WTC11 (cell line): ENCODE measurements at places on chromosomes 7 and 10.

GRCh38 chr10:121792198-121792597, 135.6 kb downstream of the ATE1 start:
- DNase-seq = no peak

DNA sequence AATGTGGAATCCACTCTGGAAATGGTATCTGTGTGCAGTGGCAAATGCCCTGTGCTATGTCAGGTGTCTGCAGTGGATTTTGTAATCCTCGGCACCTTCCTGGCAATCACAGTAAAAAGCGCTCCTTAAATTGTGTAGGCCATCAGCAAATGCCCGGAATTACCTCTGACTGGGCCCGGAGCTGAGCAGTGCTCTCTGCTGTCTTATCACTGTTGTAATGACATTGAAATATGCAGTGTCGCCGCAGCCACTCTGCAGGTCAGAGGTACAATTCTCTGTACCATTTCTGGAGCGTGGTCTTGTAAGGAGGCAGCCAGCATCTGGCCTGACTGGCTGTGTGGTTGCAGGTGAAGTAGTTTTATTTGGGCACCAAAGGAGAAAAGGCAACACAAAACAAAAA, 416.4 kb upstream of the MKI67 start:
- no peak for DNase-seq

DNA sequence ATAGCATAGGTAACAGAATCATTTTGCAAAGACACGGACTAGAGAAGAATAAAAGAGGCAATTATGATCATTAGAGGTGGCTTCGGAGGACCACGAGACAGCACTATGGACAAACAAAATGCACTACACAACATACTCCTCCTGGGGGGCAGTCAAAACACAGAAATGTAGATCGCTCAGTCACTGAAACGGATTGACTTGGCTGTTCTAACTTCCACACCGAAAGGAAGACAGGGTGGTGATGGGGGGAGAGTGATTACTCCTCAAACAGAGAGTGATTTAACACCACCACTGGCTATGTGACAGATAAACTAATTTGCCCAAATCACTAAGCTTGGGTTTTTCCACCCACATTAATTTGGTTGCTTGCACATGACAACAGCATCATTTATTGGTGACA, 14.1 kb upstream of the PPA1 start:
- no peak for DNase-seq

DNA sequence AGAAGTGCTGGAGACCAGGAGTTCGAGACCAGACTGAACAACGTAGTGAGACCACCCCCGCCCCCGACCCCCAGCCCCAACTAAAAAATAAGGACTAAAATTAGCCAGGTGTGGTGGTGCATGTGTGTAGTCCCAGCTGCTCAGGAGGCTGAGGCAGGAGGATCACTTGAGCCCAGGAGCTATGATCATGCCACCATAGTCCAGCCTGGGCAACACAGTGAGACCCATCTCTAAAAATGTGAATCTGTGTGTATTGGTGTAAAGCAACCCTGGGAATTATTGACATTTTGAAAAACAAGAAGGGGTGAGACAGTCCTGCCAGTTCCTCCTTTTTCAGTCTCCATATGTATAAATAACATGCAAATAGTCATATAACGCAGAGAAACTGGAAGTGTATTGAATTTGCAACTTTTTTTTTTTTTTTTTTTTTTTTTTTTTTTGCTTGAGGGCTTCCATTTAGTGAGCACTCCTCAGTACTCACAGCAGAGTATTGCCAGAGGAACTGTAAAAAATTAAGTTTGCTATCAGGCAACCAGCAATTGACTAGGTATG, 3.4 kb upstream of the ITGB1 start:
- no peak for DNase-seq

DNA sequence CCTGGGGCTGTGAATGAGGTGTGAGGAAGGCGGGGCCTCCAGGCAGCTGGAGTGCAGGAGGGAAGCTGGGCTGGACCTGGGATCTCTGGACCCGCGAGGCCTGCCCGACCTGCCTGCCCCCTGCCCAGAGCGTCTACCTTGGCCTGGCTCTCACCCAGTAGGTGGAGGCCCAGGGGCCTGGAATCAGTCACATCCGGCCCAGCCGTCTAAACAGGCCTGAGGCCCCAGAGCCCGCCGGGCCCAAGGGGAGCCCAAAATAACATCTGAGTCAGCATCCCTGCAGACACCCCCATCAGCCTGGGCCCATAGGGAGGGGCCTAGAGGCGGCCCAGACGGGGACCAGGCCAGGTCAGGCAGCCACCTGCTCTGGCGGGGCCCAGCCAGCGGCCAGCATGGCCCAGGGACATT, 15.1 kb upstream of the ELN start:
- no peak for DNase-seq

GRCh38 chr10:51228714-51229100, 154.4 kb downstream of the PRKG1 start:
- DNase-seq = no peak

DNA sequence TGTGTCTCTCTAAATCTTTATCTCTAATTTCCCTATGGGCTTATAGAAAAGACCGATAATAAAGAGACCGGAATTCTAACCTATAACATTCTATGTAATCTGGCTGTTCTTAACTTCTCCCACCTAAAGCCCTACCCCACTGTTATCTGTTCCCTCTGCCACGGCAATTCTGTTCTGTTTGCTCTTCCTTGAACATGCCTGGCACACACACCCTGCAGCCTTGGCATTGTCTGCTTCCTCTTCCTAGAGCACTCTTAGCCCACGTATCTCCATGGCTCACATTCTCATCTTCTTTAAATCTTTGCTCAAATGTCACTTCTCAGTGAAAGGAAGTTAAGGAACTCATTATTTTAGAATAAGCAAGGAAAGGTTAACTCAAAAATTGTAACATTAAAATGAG, 309.2 kb downstream of the GPR158 start:
- DNase-seq = no peak

DNA sequence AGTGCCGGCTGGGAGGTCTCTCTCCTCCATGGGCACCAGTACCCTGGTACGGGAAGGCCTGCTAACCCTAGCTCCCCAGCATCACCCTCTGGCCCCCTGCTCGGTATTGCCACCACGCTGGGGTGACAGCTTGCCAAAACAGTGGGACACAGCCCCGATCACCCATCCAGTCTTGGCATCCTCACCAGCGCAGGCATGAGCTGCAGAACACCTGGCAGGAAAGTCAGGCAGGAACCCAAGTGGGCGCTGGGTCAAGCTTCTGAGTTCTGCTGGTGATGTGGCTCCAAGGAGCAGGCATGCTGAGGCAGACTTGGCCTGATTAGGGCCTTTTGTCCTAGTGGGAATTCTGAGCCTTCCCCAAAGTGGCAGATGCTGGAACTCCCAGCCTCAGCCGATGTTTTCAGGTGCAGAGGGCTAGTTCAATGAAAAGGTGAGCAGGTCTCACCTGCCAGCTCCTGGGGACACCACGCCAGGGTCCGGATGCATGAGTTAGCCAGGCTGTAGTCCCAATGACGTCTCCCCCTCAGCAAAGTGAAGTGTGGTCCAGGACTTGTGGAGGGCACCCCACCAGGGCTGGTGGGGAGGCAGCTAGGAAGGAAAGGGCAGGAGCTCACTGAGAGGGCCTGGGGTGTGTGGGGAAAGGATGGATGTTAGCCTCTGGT, 8.5 kb upstream of the ZNF22 start:
- no peak for DNase-seq

GRCh38 chr10:49297818-49298670, 926 bp upstream of the C10orf71 start:
- DNase-seq = no peak

DNA sequence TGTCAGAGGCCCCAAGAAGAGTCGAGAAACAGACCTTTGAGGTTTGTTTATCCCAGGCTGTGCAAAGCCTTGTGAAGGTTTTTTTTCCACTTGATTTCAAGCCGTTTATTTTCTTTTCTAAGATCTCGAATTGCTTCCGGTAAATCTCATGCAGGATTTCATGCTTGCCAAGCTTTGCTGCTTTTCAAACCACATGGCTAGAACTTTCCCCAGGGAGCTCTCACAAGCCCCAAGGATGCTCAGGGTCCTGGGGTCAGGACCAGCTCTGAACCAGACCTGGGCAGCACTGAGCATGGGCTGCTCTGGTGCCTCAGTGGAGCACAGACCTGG, 48.0 kb upstream of the AQP1 start:
- DNase-seq = no peak

DNA sequence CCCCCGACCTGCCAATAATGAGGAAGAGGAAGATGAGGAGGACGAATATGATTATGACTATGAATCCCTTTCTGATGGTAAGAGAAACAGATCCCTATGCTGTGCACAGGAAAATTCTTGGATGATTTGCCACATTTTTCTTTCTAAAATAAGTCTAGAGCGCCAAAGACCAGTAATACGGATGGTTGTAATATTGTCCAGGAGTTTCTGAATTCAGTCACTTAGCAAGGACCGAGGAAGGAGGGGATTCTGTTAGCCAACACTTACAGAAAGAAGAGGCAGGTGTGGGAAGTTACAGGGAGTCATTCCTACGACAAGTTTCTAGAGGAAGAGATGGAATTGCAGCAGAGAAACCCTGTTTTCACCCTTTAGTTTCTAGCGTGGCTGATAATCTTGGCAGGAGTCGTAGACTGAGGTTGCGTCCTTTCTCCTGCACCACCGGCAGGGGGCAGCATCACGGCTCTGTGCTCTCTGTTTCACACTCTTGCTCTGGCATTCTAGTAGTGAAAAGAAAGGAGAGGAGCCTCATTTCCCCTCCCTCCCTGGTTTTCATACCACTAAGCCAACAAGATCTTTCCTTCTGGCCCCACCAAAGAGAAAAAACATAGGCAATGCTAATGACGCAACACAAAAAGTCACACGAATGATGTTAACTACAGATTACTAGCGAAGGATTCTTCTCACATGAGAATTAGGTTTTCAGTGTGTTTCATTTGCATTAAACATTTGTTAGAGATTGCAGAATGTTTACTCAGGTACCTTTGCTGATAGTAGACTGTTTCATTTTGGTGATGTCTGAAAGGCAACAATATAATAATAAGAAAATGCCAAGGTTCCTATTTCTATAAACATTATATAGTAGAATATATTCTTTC, 82.7 kb downstream of the NOC3L start:
- DNase-seq = peak; percentile 77

DNA sequence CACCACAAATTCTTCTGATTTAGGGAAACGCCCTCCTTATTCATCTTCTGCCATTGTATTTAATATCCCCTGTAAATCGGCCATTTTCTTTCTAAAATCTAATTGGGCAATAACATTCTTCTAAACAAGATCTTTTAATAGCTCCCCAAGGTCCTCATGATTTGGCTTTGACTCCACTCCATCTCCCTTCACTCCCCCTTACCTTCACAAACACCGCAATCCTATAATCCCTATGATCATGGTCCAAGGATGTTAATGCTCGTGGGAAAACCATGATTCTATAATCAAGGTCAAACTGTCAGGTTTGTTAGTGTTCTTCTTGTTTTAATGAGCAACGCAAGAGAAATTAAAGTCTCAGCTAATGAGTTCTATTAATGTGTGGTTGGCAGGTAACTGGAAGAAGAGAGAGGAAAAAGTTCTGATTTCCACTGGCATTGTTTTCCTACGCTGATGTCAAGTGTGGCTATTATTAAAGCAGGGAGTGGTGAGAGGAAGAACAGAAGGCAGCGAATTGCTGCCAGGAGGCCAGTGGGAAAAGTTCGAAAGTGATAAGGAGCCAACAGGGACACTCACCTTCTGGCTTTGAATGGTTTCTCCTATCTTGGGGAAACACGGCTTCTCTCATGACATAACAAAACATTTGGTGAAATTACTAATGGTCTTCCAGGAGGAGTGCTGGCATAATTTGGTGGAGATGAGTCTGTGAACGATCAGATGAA, 28.1 kb downstream of the LRRC72 start:
- DNase-seq = no peak

- no peak for DNase-seq
Observed at GRCh38 chr10:30500534-30500933, 66.5 kb downstream of the MAP3K8 start.

GRCh38 chr10:80946957-80947726, 409.4 kb downstream of the SH2D4B start:
- DNase-seq = no peak

DNA sequence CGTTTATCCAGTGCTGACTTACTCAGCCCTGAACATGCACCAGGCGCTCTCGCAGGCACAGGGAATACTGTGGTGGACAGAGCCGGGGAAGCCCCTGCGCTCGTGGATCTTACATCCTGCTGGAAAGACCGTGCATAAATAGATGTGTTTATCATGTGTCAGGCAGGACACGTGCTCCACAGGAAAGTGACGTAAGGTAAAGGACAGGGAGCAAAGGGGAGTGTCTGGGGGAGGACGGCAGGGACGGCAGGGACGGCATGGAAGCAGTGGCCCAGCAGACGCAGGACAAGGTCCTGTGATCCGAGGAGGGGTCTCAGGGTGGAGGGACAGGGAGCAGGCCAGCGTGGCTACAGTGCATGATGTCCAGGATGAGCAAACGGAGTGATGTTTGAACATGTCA, 410.5 kb downstream of the PAXIP1 start:
- DNase-seq = no peak

DNA sequence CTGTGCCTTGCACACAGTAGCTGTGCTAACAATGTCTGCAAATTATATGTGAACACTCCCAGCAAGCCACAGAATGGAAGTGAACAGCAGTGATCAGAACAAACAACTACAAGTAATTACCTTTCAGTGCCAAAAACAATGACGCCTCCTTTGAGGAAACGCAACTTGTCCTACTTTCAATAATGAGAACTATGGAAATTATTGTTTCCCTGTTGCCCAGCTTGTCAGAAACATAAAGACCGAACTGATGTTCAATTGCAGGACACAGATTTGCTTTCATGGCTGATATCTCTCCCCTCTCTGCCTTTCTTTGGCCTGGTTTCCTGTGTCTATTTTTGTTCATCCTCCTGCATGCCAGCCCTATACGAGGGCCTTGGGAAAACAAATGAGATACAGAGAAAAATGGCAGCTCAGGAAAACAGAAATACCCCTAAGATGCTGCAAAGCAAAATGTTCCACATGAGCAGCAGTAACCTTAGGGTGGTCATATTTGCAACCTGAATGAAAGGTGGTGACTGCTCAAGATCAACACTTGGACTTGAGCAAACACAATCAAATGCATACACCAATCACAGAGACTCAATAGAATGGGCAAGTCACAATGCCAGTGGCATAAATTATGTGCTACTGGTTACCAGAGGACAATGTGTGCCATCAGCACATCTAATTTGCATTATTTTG, 26.8 kb downstream of the COBL start:
- DNase-seq = no peak

DNA sequence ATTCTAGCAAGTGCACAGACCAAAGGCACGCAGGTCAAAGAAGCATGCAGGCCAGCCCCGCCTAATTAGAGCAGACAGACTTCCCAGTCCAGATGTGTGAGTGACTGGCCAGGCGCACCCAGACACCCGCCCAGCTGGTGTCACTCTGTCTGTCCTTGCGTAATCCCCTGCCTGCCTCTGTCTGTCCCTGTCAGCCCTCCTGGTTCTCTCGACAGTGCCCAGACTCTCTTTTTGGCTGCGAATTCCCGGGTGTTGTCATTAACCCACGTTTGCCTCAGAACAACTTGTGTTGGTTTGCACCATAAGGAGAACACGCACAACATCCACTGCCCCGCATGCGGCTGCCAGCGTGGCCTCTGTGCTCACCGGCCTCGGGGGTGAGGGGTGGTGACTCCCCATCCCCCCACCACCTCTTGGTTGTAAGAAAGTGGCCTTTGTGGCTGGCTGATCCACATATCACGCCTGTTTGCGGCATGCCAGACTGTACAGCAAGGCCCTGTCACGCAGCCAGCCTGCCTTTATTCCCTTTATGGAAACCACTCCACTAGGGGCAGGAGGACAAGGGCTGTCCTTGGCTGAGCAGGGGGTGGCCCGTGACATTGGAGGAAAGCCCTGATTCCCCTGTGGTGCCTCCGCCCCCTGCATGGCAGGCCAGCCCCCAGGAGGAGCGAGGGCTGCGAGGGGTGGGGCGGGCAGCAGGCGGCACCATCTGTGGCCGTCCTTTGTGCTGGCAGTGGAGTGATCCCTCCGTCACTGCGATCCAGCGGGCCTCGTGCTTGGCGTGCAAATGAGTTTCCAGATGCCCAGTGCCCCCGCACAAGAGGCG, 72.8 kb upstream of the PPIF start:
- DNase-seq = no peak
